ENCODE measurements at places on chromosomes 4 and X.

- DNase-seq, result no peak
Observed at GRCh38 chr4:7804756-7805385, 134.8 kb downstream of the AFAP1 start.

DNA sequence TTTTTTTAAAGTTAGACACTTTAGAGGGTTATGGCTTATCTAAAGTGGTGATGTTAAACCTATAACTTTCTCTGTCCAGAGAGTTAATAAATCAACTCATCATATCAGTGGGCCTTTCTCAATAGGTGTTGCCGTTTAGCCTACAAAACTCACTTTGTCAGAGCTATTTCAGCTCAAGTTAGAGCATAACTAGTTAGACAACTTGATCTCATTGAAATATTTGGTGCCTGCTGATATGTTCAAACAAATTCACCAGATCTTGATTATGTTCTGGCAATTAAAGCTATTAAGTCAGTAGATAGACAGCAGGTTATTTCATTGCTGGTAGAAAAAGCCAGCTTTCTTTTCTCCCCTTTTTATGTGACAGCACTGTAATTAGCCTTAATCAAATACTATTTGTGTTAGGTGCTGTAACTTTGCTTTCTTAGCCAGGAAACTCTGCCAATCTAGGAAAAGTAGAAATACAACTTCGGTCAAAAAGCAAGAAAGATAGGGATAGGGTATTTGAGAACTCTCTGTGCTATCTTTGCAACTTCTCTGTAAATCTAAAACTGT lies 191.8 kb downstream of the MAML3 start:
- DNase-seq, result no peak

GRCh38 chrX:63963095-63963784 lies 178.2 kb upstream of the ARHGEF9 start:
- DNase-seq, result no peak

DNA sequence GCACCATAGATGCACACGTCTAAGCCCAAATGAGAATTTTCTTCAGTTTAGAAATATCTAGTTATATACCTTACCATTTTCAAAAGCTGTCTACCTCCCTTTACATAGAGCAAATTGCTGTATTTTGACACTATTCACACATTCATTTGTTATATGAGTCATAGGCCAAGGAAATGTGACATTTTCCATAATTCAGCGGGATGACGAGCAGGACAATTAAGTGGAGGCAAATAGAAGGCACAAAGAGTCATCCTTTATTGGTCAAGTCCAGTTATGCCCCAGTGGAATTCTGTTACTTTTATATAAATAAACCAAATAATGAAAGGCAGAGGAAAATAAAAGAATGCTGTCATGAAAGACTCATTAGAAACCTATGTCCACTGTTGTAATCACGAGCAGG lies 27.9 kb downstream of the FGF13 start:
- no peak for DNase-seq

- peak; percentile 76 for DNase-seq
Observed at GRCh38 chrX:110002300-110003166, at the start of gene TMEM164. Gene TMEM164 (plus strand): TSS chrX:110003114. CDS start chrX:110003775, 661 bp downstream.

- DNase-seq, result no peak
Observed at GRCh38 chr4:146456681-146457080, 65.1 kb downstream of the SLC10A7 start.

DNA sequence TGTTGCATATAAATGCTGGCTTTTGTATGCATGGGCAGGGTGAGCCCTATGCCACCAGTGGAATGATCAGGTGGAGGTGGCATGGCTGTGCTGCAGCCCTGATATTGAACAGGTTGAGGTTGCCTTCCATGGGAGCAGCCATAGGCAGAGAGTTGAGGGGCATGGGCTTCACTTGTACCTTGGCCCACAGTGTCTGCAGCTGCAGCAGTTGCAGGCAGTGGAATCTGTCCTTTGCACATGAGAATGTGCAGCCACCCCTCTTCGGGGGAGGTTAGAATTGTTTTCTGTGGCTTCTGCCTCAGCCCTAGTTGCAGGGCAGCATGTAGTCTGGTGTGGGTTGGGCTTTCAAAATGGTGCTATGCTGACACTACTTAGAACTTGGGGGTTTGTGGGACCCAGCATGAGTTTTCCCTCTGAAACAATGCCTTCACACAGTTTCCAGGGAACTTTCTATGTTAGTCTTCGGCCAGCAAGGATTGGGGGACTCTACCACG lies 25.4 kb upstream of the VSIG1 start:
- no peak for DNase-seq

DNA sequence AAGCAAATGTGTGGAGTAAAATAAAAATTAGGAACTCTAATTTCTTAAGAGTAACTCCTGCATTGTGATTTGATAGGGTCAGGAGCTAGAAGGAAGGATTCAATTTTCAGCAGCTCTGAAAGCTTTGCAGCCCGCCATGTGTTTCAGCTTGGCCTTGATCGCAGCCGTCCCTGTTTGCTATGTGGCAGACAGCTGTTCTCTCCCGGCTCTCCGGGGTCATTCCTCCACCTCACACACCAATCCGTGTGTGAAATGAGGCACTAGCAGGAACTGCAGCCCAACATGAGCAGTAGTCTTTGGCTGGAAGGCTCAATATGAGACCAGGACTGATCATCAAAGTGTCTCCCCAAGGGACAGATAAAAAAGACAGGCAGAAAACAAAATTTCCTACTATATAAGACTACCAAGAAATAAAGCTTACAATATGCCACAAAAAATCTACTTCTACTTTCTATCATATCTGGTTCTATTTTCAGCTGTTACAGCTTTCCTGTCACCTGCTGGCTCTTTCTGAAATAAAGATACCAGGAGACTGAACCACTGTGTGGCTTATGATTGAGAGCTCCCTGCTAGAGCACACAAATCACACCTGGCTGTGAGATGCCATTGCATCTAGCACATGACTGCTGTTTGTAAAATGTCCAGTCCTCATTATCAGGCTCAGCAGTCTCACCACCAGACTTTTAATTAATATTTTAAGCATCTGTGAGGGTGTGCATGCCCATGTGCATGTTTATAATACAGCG lies 44.1 kb upstream of the SEC24B start:
- DNase-seq, result no peak

DNA sequence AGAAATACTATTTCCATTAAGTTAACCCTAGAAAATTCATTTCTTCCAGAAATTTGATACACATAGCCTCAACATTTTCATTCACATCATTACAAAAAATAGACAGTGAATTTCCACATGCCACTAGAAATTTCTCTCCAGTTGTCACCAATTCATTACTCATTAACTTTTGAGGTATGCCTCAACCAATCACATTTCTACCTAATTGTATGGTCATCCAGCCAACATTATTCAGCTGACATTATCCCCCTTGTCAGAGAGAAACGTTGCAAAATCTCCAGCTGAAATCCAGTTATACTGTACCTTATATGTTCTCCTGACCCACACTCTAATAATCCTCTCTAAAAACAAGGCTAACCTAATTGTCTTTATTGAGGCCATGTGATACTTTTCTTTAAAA lies 24.8 kb downstream of the FRYL start:
- no peak for DNase-seq

DNA sequence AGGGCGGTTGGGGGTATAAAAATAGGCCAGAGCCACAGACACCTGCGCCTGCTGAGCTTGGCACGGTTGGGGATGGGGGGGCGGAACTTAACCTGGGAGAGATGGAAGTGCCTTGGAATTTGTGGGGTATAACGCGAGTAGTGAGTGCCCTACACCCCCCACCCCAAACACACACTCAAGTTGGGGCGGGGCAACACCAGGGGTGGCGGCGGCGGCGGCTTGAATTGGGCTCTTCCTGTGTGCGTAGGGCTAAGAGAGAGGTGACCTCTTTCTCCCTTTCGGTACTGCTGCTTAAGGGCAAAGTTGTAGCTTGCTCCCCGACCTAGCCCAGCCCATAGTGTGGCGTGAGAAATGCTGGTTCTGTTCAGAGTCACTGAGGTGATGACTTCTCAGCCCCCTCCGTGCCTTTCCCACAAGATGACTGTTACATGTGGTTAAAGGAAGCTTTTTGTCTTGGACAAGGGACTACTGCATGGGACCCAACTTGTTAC lies 839 bp downstream of the STK26 start:
- peak; percentile 22 for DNase-seq

DNA sequence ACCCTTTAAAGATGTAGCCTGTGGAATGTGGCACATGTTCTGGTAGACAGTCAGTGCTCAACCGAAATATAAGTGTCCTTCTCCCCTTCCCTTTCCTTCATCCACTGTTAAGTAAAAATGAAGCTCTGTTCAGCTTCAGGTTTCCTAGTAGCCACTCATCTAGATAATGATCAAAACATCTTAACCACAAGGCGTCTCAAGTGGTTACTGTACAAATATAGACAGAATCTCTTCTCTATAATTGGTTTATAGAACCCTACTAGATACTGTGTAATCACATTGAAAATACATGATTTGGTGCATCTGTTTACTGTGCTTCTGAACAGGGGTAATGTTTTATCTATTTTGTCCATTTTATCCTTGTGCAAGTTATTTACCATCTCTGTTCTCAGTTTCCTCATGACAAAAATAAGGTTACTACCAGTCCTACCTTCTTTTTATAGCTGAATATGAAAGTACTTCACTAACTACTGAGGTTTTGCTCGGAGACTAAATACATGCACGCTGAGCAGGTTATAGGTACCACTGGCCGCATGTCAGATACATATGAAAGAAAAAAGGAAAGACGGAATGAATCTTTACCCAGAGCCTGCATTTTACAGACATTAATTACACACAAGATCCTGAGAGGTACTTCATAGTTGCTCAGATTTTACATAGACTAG lies 20.3 kb upstream of the SLC25A4 start:
- no peak for DNase-seq

- DNase-seq, result no peak
Observed at GRCh38 chr4:143597276-143597675, 83.8 kb downstream of the SMARCA5 start.

DNA sequence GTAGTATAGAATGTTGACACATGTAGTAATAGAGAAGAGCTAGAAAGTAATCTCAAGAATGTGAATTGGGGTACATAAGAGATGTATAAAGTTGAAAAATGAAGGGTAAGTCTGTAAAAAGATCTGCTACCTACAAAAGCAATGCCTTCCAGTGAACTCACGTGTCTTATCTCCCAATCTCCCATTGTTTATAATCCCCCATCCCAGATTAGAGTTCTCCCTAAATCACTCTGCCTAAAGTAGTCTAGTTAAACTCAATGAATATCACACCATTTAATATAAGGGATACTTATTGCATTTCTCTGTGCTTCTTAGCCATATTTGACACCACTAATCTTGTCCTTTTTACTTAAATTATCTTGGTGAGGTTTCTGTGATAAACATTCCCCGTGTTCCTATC lies 6.6 kb downstream of the TECRL start:
- no peak for DNase-seq

DNA sequence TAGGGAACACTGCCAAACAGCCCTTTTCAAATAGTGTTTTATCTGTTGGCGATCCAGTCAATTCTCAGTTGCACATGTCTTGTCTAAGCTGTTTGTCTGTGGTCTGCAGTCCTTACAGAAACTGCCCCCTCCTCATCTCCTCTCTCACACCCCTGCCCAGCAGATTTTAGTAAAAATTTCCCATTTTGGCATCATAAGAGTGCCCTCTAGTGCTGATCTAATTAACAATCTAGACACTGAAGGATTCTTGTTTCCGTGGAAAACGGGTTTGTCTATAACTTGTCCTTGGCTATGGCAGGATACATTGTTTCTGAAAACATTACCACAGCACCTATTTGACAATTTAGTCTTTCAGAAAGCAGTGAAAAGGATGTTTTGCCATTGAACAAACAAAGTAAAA lies 227.2 kb upstream of the MBNL3 start:
- DNase-seq, result no peak

DNA sequence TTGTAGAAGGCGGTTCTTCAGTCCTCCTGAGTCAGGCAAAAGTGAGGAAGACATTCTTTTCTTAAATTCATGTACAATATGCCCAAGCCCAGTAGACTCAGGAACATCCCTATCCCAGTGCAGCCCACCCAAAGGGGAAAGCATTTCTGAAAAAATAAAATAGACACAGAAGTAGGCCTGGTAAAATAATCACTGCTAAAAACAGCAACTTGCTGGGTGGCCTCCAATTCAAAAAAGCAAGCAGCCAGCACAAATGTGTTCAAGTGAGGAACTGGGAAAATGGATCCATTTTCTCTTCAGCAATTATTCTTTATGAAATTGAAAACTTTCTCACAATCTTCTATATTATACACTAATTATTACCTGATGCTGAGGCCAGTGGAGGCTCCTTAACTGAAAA lies 165.4 kb downstream of the PCDH19 start:
- no peak for DNase-seq

- no peak for DNase-seq
Observed at GRCh38 chr4:15493411-15493810, 23.7 kb downstream of the CC2D2A start.

GRCh38 chr4:134848681-134849080 lies 647.1 kb upstream of the PABPC4L start:
- no peak for DNase-seq

DNA sequence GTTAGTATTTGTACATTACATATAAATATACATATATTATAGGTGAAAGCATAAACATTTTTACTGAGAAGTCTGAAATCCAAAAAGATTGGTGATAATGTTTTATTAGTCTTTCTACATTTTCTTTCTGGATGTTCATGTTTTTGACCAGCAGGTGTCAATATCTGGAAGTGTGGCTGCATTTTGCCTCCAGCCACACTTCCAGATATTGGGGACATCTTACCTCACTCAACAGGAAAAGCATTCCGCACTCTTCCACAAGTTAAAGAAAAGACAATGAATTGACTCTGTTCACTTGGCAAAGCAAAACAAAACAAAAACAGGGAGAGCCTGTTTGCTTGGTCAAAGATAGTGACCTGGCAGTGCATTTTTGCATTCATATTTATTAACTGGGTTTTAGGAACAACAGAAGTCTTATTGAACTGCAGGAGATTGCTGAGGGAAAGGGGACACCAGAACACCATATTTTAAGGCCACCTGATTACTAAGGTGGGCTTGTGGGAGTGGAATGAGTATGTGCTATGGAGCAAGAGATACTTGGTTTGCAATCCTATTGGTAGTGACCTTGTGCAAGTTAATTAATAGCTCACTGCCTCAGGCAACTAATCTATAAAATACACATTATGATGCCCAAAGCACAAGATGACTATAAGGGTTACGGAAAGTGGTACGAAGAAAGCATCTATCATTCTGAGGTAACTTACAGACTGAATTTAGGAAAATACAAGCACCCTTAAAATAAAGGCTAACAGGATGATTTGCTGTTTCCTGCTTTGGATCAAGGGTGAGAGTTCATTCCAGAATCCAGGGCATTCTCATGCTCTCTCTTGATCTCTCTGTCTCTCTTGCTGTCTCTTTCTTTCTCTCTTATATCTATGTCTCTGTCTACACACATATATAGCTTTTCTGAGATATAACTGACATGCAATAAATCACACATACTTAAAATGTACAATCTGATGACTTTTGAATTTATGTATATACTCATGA lies 389.9 kb upstream of the EMCN start:
- no peak for DNase-seq

GRCh38 chr4:87525636-87526295 lies 3.4 kb downstream of the SPARCL1 start:
- no peak for DNase-seq

GRCh38 chr4:106041294-106042002 lies 146.2 kb downstream of the NPNT start:
- no peak for DNase-seq

All from stimulated activated naive CD4-positive, alpha-beta T cell (primary cell).